Activated CD8-positive, alpha-beta memory T cell treated with anti-CD3 and anti-CD28 coated beads for 48 hours (primary cell): ENCODE measurements at places on chromosomes 4 and X.

- DNase-seq = no peak
Observed at GRCh38 chr4:6999172-7000086, 43.7 kb upstream of the TADA2B start.

DNA sequence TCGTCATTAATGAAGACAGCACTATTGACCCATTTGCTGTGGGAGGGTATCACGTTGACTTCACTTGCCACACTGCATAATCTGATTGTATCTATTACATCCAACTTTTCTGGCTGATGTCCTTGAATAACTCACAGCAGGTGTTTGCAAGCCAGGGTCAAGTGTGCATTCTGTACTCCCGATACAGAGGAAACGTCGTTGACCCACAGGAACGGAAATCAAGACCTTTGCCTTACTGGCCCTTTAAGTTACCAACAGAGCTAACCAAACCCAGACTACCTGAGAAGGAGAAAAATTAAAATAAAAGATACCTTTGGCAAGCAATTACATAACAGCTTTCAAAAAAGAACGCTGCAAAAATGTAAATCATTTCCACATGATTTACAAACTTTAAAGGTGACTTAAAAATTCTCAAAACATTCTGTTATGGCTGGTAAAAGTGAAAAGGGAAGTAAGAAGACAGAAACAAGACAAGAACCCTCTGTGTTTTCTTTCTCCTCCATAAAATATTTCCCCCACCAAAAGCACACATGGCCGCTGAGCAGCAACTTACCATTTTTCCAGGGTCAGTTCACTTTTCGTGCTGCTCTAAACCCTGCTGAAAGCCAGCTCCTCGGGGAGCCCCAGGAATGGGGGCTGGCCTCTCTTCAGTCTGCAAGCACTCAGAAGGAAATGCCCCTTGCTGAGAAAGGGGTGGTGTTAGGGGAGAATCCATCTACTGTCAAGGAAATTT, 6.5 kb upstream of the SHISA3 start:
- DNase-seq = no peak

DNA sequence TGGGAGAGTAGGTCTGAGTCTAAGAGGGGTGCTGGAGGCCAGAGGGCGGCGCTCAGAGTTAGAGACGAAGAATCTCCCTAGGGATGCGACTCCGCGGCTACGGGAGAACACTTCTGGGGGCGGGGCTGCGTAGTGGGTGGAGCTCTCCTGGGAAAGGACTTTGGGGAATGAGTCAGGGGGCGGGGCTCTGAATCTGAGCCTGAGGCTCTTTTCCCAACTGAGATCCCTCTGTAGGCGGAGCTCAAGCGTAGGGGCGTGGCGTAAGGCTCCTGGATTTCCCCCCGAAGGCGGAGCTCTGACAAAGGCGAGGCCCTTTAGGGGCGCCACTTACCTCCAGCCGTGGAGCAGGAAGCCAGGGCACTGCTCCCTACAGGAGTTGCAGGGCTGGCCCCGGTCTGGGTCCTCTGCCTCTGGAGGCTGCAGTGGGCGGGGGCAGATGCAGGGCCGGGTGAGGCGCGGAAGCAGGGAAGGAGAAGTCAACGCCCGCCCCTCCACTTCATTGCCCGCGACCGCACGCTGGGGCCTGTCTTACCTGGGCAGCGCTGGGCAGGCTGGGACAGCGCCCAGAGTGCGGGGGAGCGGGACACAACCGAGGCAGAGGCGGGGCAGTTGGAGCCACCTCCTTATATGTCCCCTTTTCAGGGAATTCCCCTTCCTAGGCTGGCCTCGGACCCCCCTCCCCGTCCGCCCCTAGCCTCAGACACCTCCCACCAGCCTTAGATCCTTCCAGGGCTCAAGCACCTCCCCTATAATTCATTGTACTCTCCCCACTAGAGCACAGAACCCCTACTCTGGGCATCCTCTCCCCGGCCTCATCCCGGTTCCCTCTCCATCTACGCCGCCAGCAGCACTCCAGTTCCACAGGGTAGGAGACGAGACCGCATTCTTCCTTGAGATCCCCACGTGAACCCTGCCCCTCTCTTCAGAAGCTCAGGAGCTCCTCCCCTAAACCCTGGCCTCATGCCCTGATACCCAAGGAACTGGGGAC, 1.6 kb downstream of the PRICKLE3 start:
- no peak for DNase-seq

GRCh38 chrX:2449135-2449886, 51.5 kb downstream of the DHRSX start:
- no peak for DNase-seq

GRCh38 chrX:137278825-137279224, 245.0 kb upstream of the GPR101 start:
- DNase-seq = no peak
